ENCODE measurements at places on chromosomes 13 and 19. TPM values are rescaled to one million over a fixed set of nuclear protein-coding genes. Genes with fewer than 3 reads are reported as not detected.
A peak's percentile ranks its signal among the peaks of the same experiment; 100 is the strongest.

The MIA gene
- polyA plus RNA-seq: 5.0 TPM

The LGALS7B gene
- polyA plus RNA-seq: 2.2 TPM

The TJP3 gene
- 14.5 TPM for polyA plus RNA-seq

The CBARP gene
- polyA plus RNA-seq: 2.7 TPM

The THSD1 gene
- 7.3 TPM for polyA plus RNA-seq

The SACS gene
- polyA plus RNA-seq: 12.1 TPM

The CLEC17A gene
- polyA plus RNA-seq: 0.10 TPM

The ZNF846 gene
- 40.0 TPM for polyA plus RNA-seq

The CEACAM1 gene
- polyA plus RNA-seq: 16.5 TPM

GRCh38 chr13:86655561-86655960 lies 856.3 kb upstream of the SLITRK6 start:
- no peak for DNase-seq

GRCh38 chr19:752652-753517 lies 2.0 kb downstream of the MISP start:
- peak; percentile 65 for DNase-seq

DNA sequence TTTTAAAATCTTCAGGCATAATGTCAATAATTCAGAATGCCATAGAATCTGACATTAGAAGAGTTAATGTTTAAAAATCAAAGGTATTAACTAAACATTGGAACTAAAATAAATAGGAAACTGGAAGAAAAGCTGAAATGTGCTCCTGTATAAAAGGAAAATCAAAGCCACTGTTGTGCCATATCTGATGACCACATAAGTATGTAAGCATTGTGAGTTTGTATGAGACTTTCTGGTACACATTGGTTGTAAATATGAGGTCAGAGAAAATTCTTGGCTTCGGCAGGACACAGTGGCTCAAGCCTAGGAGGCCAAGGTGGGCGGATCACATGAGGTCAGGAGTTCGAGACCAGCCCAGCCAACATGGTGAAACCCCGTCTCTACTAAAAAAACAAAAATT lies 48.3 kb upstream of the INTS6 start:
- DNase-seq: no peak

GRCh38 chr13:103812558-103812957 lies 746.3 kb upstream of the SLC10A2 start:
- DNase-seq: no peak

DNA sequence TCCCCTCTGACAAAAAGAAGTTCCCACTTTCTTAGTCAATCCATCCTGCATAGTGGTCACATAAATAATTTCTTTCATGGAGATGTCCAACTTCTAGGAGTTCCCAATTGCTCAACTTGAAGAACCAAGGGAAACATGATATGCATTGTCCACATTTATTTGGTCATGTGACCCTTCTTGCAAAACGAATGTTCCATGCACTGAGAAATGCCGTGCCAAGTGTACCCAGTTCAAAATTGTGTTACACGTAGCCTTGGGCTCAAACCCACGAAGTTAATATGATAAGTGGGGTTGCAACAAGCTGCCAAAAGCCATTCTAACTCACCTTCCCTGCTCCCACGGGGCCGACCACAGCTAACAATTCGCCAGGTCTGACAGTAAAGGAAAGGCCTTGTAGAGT lies 113.1 kb downstream of the ABCC4 start:
- DNase-seq: no peak

DNA sequence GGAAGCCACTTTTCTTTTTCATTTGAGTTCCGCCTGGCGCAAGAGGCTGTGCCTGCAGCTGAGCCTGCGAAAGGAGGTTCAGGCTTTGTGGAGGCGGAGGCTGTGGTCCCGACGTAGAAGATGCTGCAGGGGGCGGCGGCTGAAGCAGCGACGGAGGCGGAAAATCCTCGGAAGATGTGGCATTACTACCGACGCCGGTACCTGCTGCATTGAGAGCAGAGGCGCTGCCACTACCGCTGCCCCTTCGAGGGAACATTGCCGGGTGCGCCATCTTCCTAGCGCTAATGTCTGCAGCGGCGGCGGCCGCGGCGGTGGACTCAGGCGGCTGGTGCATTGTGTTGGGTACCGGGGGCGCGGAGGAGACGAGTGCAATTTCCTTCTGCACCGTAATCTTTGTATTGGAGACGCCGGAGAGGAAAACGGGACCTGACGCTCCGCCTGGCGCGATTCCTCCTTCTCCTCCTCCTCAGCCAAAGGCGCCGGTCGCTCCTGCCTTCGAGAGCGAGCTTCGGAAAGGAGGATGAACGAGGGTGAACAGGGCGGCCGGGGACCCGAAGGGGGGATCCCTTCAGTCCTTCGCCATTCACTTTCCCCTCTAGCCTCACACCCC lies at the start of gene TSC22D1:
Gene TSC22D1, minus strand, starts transcription at position 590 of the 610 bp plus-strand sequence. Its CDS starts 256 bp downstream, at position 334.
- peak; percentile 28 for DNase-seq

GRCh38 chr19:13262450-13262849 lies 112.2 kb downstream of the IER2 start:
- DNase-seq: peak; percentile 46

DNA sequence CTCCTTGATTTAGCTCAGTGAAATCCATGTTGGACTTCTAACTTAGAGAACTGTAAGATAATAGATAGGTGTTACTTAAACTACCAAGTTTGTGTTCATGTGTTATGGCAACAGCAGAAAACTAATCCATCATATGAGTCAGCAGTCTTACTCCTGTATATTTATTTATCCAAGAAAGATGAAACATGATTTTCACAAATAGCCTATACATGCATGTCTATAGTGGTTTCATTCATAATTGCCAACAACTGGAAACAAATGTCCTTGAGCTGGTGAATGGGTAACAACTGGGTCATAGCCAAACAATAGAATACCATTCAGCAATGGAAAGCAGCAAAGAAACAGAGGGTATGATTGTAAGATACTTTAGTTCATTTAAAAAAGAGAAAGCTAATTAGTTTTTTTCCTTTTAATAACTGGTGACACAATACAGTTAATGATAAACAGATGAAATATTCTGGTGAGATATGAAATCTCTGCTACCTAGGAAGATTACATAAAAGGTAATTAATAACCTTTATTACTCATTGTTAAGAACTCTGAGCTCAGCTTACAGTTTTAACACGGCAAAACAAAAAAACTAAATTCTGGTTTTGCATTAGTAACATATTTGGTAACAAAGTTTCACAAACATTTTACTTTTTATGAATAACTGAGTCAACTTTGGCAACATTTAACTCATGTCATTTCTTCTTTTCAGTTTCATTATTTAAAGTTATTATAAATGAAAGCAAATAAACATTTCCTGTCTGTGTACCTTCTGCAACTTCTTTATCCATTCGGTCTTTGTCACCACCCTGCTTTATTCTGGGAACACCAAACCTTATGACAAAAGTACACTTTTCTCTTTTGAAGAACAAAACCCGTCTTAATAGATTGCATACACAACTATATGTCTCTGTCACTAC lies 181.3 kb downstream of the LIG4 start:
- no peak for DNase-seq

- no peak for DNase-seq
Measured at GRCh38 chr19:52527956-52528351, 486 bp downstream of the ZNF808 start.

DNA sequence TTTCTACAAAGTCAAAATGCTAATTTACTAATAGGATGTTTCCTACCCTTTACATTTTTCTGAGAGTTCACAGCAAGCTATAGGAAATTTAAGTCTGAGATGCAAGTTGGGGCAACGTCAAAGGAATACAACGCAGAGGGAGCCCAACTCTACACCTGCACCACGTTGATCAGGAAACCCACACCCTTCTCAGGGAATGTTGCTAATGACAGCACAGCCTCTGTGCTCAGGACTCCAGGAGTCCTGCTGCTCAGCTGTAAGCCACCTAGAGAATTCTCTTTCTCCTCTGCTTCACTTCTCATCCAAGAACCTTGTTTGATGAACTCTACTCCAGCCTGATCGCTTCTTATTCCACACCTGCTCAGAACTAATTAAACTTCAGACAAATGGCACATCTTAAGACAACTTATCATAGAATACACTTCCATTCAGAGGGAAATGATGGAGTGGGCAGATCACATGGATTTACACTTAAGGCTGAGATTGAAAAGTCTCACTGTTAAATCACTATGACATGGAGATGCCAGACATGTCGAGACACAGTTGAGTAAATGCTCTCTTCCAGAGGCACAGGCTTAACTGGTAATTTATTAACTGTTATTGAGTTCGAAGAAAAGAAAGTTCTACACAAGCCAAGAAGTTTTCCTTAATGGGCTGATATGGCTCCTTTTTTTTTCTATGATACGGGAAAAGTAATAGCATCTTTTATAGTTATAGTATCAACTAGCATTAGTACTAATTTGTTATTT lies 811.6 kb upstream of the ARGLU1 start:
- no peak for DNase-seq

DNA sequence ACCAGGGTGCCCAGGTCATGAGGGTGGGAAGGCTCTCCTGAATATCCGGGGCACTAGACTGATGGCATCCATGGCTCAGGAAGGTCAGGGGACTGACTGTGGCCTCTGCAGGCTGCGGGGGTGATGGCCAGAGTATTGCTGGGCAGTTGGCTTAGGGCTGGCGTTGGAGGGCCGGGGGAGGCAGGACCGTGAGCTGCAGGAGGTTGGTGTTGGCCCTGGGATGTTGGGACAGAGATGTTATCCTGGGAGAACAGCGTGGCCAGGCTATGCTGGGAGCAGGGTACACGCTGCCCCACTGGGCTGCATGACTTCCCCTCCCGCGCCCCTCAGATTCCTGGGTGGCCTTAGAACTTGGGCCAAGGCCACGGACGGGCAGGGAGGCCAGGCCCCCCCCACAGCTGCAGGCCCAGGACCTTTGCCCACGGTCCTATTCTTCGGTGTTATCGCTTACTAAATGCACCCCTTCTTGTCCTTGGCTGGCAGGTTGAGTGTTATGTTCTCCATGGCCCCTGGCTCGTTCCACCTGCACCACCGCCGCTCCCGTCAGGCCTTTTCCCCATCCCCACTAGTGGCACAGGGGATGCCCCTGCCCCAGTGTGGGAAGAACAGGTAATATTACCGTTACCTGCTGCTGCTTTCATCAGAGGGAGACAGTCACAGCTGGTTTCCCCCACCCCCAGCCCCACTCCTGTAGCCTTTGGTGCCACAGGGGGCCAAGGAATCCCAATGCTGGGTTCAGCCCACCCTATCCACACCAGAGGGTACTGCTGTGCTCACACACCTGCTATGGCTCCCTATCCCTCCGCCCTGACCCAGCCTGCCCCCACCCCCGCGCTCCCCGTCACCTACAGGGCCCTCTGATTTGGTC lies 3.2 kb upstream of the ISYNA1 start:
- DNase-seq: no peak

DNA sequence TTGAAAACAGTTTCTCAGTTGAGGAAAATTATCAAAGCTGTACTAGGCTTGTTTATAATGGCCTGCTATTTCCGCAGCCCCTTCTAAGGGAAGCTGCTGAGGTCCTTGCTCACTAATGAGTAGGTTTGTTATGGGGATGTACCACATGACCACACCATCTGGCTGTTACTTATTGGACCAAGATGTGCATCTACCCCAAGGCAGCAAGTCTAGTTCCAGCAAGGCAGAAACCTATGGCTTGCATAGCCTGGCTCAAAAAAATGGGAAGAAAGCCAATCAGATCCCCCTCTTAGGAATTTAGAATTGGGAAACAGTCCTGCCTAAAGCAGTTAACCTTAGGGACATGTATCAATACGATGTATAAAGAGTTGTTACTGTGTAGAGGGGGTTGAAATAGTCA lies 186.5 kb upstream of the SPRY2 start:
- no peak for DNase-seq

All from renal pelvis (tissue), 12 donors.